ENCODE measurements at places on chromosomes 7 and 10. TPM values are rescaled to one million over a fixed set of nuclear protein-coding genes. Genes with fewer than 3 reads are reported as not detected.

Gene ABCB1
- 0.36 TPM for total RNA-seq

Gene TRIM24
- total RNA-seq, result 4.7 TPM

DNA sequence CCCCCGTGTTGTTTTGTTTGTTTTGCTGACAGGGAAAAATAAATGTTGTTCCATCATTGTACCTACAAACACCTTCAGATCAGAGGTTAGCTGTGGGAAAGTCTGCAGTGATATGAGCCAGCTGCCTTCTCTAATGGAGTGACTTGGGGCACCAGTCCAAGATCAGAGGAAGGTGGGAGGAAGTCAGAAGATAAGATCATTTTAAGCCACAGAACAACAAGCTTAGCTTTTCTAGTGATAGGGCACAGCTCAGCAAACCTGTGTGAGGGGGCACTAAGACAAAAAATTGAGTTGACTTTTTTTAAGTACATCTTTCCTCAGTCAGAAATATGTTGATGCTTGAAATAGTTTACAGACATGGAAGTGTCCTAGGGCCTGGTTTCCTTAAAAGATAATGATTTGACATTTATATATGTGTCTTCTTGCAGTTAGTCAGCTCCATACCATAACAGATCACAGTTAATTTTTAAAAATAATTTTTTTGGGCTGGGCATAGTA is 240.3 kb upstream of the KAT6B start:
- DNase-seq, result no peak

DNA sequence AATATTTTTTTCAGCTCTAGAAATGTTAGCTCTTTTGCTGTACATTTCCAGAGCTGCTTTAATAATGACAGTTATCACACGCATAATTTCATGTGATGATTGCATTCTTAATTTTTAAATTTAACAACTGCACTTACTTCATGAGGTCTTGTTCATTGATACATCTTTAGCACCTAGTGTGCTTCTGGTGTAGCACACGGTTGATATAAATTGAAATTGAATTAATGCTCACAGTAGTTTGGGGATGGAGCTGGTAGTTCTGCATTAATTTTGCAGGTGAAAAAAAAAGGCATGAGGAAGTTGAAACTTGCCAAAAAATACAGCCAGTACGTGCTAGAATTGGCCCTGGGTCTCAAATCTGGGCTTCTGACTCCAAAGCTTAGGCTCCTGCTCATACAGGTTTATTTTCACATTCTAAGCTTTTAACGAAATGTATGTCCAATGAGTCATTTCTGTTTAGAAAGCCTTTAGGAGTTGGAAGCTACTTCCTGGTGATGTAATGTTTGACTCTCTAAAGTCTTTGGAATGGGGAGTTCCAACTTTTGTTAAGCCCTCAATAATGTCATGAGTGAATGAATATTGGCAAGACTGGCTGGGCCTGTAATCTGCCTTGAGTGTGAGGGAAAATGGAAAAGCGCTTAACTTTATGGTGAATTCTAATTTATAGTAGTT is 62.5 kb downstream of the DAGLB start:
- DNase-seq, result peak; percentile 96

DNA sequence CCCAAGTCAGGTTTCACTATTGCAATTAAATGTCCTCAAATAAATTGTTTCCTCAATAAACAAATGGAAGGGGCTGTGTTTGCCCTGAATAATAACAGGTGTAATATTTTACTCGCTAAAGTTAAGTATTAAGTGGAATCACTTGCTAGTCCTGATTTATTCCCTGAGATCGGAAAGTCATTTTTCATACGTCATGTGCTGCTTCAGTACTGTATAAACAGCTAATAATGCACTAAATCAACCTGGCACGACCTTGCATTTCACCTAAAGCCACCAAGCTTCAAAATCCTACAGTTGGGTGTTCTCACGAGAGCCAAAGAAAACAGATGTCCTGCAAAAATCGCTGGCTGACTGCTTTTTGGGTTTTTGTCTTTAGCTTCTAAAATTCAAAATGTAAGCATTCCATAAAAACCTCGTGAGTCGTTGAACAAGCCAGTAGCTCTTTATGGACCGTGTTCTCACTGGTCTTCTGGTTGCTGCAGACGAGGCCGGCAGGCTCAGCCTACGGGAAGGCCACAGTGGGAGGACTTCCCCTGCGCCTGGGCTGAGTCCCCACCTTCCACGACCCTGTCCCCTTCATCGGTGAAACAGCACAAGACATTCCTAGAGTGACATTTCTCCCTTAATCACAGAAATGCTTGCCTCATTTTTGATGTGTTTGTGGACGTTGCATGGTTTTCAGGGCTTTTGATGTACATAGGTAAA is 17.9 kb upstream of the MNX1 start:
- DNase-seq, result no peak

DNA sequence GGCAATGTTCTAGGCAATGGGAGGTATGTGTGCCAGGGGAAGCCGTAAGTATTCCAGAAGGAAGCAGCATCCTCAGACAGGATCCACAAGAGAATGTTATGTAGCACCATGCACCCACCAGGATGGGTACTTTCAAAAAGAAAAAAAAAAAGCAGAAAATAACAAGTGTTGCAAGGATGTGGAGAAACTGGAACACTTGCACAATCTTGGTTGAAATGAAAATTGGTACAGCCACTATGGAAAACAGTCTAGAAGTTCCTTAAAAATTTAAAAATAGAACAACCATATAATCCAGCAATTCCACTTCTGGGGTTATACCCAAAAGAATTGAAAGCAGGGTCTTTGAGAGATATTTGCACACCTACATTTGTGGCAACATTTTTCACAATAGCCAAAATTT is 20.2 kb downstream of the C10orf71 start:
- DNase-seq, result no peak

Gene CREB5
- total RNA-seq, result 0.25 TPM

Gene ZDHHC6
- total RNA-seq, result 36.6 TPM

Gene CDHR1
- total RNA-seq, result not detected

DNA sequence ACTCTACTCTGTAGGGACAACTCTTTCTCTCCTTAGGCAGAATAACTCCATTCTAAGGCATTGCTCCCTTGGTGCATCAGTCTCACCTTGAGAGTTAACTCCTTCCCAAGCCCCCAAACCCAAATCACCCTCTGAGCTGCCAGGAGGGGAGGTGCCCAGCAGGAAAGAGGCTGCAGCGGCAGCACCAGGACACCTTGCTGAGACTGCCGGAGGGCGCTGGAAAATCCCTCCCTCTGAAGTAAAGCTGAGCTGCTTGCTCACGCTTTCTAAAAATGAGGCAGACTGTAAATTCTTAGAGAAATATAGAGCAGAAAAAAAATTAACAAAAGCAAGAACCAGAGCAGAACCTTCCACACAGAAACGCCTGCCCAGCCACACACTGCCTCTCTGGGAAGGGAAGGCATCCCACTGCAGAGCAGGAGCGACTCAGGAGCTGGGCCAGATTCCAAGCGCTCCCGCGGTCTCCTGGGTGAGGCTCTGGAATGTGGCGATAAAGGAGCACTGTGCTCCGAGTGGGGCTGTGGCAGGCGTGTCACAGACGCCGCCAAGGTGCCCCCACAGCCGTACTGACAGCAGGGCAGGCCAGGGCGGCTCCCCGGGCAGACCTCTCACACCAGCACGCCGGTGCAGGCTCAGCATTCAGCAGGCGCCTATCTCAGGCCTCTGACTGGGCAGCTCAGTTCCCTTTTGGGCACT is 202.1 kb downstream of the TNS3 start:
- peak; percentile 82 for DNase-seq

GRCh38 chr7:101216001-101216859 is 1.2 kb downstream of the PLOD3 start:
- DNase-seq, result no peak

GRCh38 chr10:48213047-48213446 is 61.4 kb downstream of the FRMPD2 start:
- DNase-seq, result no peak
